Pancreas (tissue), 10 donors: ENCODE measurements at places on chromosomes 1 and 21.

DNA sequence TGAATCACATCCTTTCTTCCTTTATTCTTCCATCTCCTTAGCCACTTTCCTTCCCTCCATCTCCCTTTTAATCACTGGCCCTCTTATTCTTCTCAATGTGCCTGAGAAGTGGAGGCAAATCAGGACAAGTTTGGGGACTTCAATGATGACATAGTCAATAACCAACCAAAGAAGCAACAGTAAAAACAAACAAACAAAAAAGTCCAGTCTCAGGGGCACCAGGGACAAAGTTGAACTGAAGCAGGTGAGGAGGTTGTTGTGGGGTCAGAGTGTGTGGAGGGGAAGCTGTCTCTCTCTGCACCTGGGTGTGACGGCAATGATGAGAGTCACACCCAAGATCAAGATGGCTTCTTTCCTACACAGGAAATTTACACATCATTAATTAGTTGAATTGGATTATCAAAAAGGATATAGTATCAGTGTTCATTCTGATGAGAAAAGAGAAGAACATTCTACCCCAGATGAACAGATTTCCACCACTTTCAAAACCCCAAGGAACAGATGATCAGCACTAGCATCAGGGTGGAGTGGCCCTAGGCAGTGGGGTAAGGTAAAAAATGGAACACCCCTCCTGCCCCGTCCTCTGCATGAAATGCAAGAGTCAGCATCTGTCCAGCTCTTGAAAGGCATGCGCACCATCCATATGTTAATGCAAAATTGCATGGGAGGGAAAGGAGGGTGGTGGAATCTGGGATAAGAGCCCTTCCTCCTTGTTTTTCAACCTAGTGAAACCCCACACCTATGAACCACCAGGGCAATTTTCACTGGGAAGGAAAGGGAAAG is 32.6 kb downstream of the HSD3B2 start:
- DNase-seq: no peak

- peak; percentile 41 for DNase-seq
These were observed 16.3 kb upstream of the SARS1 start for GRCh38 chr1:109197158-109198042.

DNA sequence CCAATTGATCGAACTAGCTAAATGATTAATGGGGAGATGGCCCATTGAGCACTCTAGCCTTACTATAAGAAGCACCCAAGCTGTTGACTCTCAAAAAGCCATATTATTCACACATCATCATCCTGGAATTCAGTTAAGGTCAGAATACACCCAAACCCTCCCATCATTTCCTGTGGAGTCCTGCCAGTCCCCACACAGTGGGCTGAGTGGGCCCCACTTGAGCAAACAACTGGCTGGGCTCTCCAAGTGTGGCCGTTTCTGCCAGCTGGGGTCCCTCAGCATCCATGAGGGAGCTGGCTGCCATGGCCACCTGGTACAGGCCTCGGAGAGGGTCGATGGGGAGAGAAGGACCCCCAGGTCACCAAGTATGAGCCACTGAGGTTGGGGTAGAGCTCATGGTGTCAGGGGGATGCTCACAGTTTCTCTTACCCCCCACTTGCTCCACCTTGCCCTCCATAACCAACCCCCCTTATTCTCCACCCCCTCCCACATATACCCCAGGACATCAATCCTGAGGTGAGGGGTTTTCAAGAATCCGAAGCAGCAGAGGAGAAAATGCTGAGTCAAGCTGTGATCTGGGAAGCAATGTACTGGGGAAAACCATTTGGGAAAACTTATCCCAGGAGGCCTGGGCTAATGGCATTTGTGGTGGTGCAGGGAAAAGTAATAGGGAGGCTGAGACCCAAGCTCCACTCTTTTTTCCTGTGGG is 60.3 kb downstream of the UBE2T start:
- no peak for DNase-seq

DNA sequence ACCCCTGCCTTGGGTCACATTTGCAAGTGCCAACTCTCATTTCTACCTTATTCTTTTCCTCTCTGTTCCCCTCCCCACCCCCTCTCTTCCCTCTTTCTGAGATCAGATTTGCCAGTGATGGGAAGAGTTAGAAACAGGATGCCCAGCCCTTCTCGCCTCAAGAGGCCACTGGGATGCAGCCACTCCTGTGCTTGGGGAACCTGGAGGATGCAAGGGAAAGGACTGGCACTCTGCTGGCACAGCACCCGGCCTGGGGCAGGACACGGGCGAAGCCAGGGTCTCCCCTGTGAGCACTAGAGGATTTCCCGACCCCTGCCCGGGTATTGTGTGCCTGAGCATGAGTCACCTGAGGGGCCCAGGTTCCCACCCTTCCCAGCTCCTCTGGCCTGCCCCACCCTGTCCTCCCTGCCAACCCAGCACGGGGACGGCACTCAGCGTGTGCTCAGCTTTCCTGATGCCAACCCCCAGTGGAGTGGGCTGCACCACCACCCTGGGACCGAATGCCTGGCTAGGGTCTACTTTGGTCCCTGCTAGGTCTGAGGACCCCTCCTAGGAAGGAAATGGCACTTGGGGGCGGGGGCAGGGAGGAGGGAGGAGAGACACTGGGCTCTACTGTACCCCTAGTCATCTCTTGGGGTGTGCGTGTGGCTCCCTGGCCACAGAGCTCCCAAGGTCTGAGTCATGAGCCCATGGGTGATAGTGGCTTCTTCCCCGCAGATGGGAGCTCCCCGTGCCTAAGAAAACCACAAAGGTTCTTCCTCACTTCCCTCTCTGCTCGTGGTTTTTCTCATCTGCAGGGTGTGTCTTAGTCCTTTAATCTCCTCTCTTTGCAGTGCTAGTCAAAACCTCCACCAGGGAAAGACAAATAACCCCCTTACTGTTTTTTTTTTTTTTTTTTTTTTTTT is 12.4 kb downstream of the LMNA start:
- DNase-seq: peak; percentile 79

GRCh38 chr1:204599596-204599995 is 83.4 kb downstream of the MDM4 start:
- DNase-seq: no peak

GRCh38 chr1:90579212-90579802 is 137.8 kb downstream of the BARHL2 start:
- no peak for DNase-seq

DNA sequence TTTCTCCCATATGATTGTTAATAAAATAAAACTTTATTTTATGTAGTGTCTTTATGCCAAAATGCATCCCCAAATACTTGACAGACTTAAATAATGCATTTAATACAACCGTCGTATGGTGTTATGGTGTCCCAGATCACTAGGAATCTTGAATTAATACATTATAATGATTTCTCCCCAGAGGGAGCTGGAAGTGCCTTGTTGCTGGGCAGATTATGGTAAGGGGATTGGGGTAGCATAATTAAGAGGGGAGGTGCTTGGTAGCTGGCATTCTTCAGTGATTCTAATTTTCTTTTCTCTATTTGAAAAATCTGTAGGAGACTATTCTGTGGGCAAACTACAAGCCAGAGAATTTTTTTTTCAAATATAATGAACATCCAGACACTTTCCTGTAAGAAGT is 1043.7 kb downstream of the ADGRL2 start:
- no peak for DNase-seq

- no peak for DNase-seq
These were observed 35.6 kb upstream of the WASF2 start for GRCh38 chr1:27525296-27526272.

GRCh38 chr1:177306019-177306415 is 135.3 kb downstream of the BRINP2 start:
- no peak for DNase-seq

DNA sequence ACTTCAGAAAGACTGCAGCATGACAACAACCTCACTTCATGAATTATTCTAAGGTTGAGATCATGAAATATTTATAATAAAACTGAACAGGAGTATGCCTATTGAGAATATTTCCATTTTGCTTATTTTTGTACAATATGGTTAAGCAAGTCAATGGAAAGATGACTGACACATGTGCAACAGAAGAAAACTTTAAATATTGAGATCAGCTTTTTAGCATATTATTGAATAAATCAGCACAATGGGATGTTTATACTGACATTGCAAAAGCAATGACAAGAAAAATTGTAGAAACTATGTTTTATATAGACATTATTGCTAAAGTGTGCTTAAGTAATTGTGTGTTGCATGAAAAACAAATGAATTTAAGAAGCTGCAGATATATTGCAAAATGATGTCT is 4.6 kb downstream of the LCE7A start:
- DNase-seq: no peak

- DNase-seq: no peak
These were observed 278.0 kb downstream of the BRINP2 start for GRCh38 chr1:177448652-177449357.

DNA sequence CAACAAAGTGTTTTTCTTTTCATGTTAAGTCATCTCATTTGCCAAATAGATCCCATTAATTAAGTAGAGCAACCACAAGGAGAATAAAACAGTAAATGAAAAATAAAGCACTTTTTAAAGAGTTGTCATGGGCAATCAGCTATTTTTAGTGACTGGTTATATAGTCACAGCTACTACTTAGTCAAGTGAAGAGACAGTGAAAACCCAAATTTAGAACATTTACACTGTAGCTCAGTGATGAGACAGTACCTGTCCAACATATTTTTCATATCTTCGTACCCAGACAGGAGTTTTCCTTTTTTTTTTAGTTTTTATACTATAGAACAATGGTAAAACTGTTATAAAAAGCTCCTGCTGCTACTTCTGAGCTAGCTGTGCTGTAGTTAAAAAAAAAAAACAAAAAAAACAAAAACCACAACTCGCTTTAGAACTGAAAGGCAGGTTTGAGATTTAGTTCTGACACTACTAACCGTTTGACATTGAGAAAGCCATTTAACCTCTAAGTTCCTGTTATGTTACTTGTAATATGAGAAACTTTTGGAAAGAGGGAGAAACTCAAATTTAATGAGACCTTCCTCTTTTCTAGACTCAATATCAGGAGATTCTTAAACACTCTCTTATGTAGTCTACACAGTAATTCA is 777.5 kb downstream of the ADGRL2 start:
- no peak for DNase-seq

DNA sequence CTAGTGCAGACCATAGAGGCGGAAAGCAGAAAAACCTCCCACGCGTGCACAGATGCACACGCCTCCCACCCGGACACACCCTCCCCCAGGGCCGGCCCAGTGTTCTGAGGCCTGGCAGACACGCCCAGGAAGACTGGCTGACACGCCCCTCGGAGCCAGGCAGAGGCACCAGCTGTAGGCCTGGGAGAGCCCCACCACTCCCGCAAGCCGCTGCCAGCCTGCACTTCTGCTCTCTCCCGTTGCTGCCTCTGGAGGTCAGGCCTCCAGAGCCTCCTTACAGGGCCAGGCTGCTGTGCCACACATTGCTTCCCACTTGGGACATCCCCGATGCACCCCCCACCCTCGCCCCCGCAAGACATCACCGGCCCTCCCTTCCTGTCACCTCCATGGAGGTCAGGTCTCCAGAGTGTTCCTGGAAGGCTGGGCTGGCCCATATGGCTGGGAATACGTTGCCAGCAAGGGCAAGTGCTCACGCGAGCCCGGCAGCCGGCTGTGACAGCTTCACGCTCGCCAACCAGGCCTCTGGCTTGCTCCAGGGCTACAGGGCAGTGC is 40.4 kb downstream of the CASZ1 start:
- no peak for DNase-seq

DNA sequence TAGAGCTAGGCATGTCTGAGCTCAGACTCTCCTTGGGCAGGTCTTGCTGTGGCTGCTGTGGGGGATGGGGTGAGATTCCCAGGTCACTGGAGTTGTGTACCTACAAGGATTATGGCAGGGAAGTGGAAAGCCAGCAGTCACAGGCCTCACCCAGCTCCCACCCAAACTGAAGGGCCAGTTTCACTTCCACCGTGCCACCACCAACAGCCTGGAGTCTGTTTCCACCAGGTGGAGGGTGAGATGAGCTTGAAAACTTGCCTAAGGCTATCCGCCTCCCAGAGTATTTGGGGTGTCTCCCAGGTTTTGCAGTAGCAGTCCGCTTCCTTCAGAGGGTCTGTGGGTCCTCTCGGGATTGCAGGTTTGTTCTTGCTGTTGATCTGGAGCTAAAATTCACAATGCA is 327.7 kb downstream of the PTPRC start:
- no peak for DNase-seq
